ENCODE measurements at places on chromosomes 4 and X.

- no peak for DNase-seq
These were observed 66.2 kb downstream of the MAB21L2 start for GRCh38 chr4:150648123-150648522.

DNA sequence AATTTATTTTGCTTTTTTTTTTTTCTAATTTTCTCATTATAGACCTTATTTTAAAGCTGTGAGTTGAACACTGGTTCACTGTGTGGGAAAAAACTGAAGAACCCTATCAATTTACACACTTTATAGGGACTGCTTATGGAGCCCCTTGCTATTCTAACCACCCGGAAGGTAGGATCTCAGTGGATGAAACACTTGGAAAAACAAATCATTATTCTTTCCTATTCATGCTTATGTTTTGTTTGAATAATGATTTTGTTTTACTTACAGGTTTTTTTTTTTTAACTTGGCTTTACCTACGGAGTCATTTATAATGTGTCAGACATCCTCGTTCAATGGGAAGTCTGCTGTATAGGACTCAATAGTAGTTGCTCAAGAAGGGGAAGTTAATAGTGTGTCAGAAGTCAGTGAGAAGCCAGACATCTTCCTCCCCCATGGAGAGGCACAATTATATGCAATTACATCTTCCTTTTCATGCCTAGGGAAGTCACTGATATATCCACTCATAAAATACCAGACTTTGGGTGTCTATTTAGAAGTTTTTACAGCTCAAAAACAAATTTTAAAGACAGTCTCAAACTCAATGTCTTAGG, 113.2 kb downstream of the ARSF start:
- no peak for DNase-seq

- no peak for DNase-seq
These were observed 578 bp downstream of the APOOL start for GRCh38 chrX:85004255-85004654.

DNA sequence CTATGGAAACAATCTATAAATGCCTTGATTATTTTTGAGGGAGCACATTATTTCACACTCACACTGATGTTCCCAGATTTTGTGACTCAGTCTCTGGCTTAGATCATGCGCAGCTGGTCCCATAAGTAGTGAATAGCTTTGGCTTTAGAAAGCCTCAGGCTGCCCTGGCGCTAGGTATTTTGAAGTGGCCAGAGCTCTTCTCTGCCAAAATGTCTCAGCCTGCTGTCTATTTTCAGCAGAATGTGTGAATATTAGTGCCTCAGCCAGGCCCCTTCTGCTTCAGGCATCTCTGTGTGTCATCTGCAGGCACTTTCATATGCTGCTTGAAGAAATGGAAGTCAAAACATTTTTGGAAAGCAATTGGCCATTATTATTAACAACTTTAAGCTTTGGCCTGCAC, 931.0 kb upstream of the INTU start:
- no peak for DNase-seq

DNA sequence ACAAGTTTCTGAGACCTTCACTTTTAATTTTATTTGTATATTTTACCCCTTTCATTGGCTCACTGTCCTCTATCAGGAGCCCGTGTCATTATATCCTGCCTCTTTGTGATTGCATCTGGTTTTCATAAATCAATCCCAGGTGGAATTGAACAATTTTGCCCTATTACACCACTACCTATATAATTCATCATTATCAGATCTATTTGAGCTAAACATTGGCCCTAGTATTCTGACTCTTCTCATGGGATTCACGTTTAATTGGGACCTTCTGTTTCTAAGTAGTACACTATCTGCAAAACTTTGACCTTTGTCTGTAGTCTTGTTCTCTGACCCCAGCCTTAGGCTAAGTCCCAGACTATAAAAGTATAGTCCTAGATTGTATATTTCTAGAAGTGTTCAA, 114.1 kb downstream of the FAT4 start:
- DNase-seq: no peak

GRCh38 chr4:169185133-169185956, 85.4 kb downstream of the SH3RF1 start:
- DNase-seq: no peak

GRCh38 chr4:23021040-23021439, 328.3 kb downstream of the GBA3 start:
- no peak for DNase-seq

Measured in T-helper 9 cell (primary cell).